RWPE1 (cell line): ENCODE measurements at places on chromosomes 5 and 9.

DNA sequence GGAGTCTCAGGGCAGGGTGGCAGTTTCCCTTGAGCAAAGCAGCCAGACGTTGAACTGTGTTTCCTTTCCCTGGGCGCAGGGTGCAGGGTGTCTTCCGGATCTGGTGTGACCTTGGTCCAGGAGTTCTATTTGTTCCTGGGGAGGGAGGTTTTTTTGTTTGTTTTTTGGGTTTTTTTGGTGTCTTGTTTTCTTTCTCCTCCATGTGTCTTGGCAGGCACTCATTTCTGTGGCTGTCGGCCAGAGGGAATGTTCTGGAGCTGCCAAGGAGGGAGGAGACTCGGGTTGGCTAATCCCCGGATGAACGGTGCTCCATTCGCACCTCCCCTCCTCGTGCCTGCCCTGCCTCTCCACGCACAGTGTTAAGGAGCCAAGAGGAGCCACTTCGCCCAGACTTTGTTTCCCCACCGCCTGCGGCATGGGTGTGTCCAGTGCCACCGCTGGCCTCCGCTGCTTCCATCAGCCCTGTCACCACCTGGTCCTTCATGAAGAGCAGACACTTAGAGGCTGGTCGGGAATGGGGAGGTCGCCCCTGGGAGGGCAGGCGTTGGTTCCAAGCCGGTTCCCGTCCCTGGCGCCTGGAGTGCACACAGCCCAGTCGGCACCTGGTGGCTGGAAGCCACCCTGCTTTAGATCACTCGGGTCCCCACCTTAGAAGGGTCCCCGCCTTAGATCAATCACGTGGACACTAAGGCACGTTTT lies 3.5 kb upstream of the PHYHD1 start:
- DNase-seq: peak; percentile 52

DNA sequence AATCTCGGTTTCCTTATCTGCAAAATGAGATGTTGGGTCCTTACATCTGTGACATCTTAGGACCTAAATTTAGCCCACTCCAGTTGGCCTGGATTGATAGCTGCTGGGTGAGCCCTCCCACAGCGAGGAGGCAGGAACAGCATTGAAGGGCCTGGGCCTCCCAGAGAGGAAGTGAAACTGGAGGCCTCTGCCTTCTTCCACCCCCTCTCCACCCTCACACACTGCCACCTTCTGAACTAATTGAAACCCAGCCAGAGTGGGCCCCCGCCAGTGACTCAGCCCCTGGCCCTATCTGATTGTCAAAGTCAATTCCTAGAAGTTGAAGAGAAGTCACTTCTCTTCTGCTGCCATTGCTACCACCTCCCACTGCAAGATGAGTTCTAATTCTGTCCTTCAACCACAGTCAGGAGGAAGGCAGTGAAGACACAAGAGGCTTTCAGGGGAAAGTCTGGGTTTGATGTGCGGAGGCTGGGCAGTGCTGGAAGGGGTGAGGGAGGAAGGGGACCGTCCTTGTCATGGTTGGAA lies 55.2 kb upstream of the NEK6 start:
- DNase-seq: no peak

DNA sequence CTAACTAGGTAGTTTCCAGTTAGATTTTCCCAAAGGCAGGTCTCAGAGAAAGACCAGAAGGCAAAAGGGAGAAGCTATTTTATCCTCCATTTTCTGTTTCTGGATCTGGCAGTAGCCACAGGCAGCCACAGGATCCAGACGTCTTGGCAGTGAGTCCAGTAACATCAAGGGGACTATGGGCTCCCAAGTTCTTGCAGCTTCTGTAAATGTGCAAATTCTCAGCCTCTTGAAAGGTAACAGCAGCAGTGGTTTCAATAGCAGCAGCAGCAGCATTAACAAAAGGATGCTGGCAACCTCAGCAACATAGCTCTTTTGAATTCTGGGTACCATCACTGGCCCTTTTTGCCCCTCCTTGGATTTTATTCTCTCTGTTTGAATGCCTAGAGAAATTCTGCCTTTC lies 27.1 kb upstream of the IL33 start:
- no peak for DNase-seq

GRCh38 chr5:72476721-72477120 lies 30.5 kb downstream of the ZNF366 start:
- DNase-seq: no peak

DNA sequence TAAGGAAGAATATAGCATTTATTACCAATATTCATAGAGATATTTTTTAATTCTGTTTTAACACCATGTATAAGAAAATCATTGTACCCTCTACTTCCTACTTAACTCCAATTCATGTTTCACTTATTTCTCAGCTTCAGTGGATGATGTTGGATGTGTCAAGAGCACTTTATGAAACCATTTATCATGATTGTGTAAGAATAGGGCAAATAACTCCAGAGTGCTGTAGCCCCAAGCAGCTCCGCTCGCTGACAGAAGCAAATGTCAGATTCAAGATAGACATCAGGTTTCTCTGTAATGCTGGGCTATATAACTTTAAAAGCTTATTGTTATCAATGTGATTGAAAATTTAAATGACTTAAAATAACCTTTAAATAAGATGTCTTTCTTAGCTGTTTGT lies 50.4 kb downstream of the MAST4 start:
- DNase-seq: no peak

DNA sequence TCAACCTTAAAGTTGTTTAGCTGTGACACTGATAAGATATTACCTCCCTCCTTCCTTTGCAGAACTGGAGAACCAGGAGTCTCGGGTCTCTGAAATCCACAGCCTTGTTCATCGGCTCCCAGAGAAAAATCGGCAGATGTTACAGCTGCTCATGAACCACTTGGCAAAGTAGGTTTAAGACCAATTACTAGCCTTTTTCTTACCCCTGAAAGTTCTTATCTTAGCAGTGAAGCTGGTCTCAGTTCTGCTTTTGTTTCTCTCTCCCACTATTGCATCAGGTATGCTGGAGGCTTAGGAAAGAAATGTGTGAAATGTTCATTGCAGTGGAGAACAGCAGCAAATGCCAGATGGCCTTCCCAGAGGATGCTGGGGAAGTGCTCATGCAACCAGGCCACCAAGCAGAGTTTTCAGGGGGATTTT lies 287.4 kb downstream of the ARHGAP26 start:
- no peak for DNase-seq

DNA sequence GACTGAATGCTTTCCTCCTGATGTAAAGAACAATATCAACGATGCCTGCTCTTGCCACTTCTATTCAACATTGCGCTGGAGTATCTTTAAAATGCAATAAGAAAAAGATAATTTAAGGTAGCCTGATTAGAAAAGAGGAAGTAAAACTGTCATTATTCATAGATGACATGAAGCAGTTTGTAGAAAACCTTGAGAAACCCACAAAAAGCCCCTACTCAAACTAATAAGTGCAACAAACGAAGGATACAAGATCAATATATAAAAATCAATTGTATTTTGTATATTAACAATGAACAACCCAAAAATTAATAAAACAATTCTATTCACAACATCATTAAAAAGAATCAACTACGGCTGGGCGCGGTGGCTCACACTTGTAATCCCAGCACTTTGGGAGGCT lies 76.4 kb upstream of the CKMT2 start:
- DNase-seq: no peak

GRCh38 chr9:130192382-130192999 lies 20.3 kb downstream of the NCS1 start:
- DNase-seq: no peak

GRCh38 chr5:107670087-107670931 lies 428 bp downstream of the EFNA5 start:
- peak; percentile 41 for DNase-seq

DNA sequence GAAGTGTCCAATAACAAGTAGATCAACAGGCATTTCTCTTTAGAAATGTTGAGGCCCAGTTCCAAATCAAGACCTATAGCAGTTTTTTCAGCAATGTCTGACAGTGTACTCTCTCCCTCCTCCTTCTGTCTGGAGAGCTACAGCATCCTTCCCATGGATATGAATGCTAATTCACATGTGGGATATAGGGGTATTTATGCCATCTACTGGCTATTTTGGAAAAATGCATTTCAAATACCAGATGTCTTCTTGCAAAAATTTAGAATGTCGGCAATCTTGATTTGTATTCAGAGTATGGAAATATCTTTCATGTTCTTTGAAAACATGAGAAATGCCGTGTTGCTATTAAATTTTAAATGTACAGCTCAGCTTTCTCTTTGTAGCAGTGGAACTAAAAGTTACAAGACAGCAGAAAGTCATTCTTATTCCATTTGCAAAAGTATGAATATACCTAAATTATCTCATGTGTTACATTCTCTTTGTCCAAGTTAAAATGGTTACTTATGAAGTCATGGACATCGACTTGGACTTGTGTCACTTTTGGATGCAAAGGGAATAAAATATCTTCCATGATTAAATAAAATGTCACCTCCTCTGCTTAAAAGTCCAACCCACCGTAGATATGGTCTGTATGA lies 647.8 kb downstream of the TAF11L14 start:
- DNase-seq: peak; percentile 66
